Activated CD4-positive, alpha-beta memory T cell treated with anti-CD3 and anti-CD28 coated beads for 36 hours (primary cell): ENCODE measurements at places on chromosomes 5 and 9. TPM values are rescaled to one million over a fixed set of nuclear protein-coding genes. Genes with fewer than 3 reads are reported as not detected.

DNA sequence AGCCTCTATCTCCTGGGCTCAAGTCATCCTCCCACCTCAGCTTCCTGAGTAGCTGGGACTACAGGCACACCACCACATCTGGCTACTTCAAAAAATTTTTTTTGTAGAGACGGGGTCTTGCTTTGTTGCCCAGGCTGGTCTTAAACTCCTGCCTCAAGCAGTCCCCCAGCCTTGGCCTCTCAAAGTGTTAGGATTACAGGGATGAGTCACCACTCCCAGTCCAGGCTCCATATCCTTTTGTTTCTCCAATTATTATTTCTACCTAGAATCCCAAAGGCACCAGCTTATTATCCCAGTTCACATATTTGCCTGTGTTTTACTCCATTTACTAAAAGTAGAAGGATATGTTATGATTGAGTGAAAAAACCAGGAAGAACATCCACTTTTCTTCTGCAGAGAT lies 84.9 kb downstream of the TEK start:
- H3K36me3 ChIP-seq = no peaks in the 10 kb centered on the region
- H3K4me3 ChIP-seq = no peak overlapping the region
- H3K27ac ChIP-seq = no peak overlapping the region
- no peaks in the 10 kb centered on the region for H3K27me3 ChIP-seq
- no peak for DNase-seq

DNA sequence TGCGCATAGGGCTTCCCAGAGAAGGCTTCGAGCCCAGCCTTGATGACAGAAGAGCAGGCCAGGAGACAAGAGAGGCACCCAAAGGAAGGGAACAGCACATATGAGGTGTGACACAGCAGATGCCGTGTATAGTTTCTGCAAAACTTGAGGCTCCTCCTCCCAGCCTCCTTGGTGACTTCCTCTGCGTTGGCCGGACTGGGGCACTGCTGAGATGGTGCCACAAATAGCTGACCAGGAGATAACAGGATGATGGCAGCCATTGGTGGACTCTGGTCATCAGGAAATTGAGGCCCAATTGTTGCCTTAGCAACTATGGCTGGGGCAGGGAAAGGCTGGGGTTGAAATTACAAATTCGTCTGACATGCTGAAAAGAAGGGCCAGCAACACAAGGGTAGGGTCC lies 4.8 kb upstream of the ZNF79 start:
- no peak for DNase-seq
- H3K27me3 ChIP-seq = peaks cover 17% of the 10 kb centered on the region
- H3K36me3 ChIP-seq = peaks cover 2% of the 10 kb centered on the region
- H3K4me1 ChIP-seq = peaks cover 11% of the 10 kb centered on the region

Gene CTSL
- total RNA-seq = 33.7 TPM

GRCh38 chr5:150542933-150543445 lies 35.1 kb downstream of the NDST1 start:
- no peaks in the 10 kb centered on the region for H3K36me3 ChIP-seq
- H3K27me3 ChIP-seq = no peaks in the 10 kb centered on the region
- DNase-seq = no peak
- no peak overlapping the region for H3K27ac ChIP-seq

GRCh38 chr5:65970481-65971367 lies 44.3 kb downstream of the ERBIN start:
- no peak for DNase-seq
- H3K4me1 ChIP-seq = peaks cover 54% of the 10 kb centered on the region
- H3K27me3 ChIP-seq = no peaks in the 10 kb centered on the region
- H3K36me3 ChIP-seq = peaks cover 5% of the 10 kb centered on the region
- H3K27ac ChIP-seq = peak overlapping the region; percentile 55

DNA sequence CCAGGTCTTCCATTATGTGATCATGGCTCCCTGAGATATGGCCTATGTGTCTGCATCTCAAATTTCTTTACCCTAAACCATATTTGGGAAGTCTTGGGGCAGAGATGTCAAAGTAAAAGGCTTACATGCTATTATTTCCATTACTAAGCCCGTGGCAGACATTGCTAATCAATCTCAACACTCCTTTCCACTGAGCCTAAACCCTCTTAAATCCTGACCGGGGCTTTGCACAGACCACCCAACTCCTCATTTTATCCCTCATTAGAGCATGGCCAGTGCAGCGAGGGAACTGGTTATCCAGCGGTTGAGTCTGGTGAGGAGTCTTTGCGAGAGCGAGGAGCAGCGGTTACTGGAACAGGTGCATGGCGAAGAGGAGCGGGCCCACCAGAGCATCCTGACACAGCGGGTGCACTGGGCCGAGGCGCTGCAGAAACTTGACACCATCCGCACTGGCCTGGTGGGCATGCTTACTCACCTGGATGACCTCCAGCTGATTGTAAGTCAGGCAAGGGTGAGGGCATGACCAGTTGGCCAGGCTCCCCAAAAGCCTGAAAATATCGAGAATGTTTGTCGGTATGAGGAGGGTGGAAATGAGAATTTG lies 11.0 kb downstream of the BSPRY start:
- H3K4me3 ChIP-seq = no peak overlapping the region
- peaks cover 6% of the 10 kb centered on the region for H3K27me3 ChIP-seq
- H3K27ac ChIP-seq = no peak overlapping the region

Gene ACOT12
- total RNA-seq = not detected

DNA sequence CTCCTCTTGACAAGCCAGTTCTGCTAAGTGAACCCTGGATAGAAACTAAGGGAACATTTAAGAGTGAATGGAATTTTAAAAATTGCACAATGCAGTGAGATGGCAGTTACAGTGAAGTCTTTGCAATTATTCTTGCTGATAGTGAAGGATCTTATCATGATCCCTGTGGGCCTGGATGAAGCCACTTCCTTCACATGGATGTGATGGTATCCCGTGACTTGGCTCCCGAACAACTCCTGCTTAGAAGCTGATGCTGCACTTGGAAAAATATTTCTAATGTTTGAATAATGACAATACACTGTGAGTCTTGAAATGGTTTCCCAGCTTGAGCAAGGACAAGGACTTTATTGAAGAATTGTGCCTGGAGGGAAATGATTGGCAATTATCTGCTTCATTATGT lies 49.2 kb upstream of the NTRK2 start:
- H3K4me3 ChIP-seq = no peak overlapping the region
- H3K27ac ChIP-seq = no peak overlapping the region
- H3K27me3 ChIP-seq = no peaks in the 10 kb centered on the region
- DNase-seq = no peak
- H3K4me1 ChIP-seq = no peaks in the 10 kb centered on the region

DNA sequence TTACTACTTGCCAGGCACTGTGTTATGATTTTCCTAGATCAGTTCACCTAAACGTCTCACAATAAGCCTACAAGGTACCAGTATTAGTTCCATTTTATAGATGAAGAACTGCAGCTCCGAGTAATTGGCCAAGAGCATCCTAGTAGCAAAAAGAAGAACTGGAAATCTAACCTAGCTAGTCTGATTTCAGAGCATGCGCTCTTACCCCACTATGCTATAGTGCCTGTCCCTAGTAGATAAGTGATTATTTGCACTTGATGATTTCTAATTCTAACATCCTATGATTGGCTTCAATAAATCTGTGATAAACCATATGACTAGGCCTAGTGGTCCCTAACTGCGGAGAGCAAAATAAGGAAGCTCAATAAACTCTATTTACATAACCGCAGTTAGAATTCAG lies 7.1 kb upstream of the PLAC8L1 start:
- no peak overlapping the region for H3K4me3 ChIP-seq
- H3K27me3 ChIP-seq = no peaks in the 10 kb centered on the region
- DNase-seq = no peak
- no peak overlapping the region for H3K27ac ChIP-seq
- H3K4me1 ChIP-seq = no peaks in the 10 kb centered on the region
- peaks cover 18% of the 10 kb centered on the region for H3K36me3 ChIP-seq

GRCh38 chr5:153718713-153719112 lies 228.2 kb downstream of the GRIA1 start:
- DNase-seq = no peak
- no peak overlapping the region for H3K4me3 ChIP-seq
- no peaks in the 10 kb centered on the region for H3K4me1 ChIP-seq
- no peaks in the 10 kb centered on the region for H3K27me3 ChIP-seq

GRCh38 chr5:141382469-141383294 lies at the start of gene PCDHGA7:
TSS of gene PCDHGA7 (plus strand) at chr5:141382742. CDS start at chr5:141382900, 158 bp downstream.
- H3K27me3 ChIP-seq = peaks cover 55% of the 10 kb centered on the region
- no peaks in the 10 kb centered on the region for H3K4me1 ChIP-seq
- H3K27ac ChIP-seq = no peak within 1 kb of the TSS
- H3K36me3 ChIP-seq = peaks cover 11% of the 10 kb centered on the region
- DNase-seq = no peak

DNA sequence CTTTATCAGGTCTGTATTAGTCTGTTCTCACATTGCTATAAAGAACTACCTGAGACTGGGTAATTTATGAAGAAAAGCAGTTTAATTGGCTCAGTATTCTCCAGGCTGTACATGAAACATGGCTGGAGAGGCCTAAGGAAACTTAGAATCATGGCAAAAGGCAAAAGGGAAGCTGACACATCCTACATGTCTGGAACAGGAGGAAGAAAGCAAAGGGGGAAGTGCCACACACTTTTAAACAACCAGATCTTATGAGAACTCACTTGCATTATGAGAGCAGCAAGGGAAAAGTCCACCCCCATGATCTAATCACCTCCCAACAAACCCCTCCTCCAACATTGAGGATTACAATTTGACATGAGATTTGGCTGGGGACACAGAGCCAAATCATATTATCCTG lies 132.1 kb downstream of the PCSK1 start:
- H3K4me1 ChIP-seq = no peaks in the 10 kb centered on the region
- DNase-seq = no peak

Gene FBP2
- total RNA-seq = not detected

Gene BHMT2
- not detected for total RNA-seq

DNA sequence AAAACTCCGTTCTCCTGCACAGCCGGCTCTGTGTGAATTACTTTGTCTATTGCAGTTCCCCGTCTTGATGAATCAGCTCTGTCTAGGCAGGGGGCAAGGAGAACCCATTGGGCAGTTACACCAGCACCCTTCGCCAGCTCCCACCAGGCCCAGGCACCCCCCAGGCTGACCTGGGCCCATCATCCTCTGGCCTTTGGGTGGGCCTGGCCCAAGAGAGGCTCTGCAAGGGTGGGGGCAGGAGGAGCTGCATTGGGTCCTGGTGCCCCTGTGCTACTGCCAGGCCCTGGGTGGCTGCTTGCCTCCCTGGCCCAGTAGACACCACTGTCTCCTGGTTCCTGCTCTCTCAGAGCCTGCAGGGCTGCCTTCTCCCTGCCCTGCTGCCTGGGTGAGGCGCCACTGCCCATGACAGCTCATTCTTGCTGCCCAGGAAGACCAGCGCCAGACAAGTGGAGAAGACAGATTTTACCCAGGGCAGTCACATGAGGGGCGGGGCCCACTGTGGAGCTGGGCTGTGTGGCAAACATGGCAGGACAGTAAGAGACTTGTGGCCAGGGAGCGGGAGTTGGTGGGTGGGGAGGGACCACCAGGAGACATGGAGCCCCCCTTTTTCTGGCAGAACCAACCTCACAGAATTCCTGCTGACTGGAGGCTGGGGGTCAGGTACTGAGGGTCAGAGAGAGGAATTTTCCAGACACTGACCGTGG lies 67.2 kb downstream of the MRPL36 start:
- H3K4me1 ChIP-seq = no peaks in the 10 kb centered on the region
- no peaks in the 10 kb centered on the region for H3K36me3 ChIP-seq
- no peak overlapping the region for H3K27ac ChIP-seq
- H3K4me3 ChIP-seq = no peak overlapping the region

DNA sequence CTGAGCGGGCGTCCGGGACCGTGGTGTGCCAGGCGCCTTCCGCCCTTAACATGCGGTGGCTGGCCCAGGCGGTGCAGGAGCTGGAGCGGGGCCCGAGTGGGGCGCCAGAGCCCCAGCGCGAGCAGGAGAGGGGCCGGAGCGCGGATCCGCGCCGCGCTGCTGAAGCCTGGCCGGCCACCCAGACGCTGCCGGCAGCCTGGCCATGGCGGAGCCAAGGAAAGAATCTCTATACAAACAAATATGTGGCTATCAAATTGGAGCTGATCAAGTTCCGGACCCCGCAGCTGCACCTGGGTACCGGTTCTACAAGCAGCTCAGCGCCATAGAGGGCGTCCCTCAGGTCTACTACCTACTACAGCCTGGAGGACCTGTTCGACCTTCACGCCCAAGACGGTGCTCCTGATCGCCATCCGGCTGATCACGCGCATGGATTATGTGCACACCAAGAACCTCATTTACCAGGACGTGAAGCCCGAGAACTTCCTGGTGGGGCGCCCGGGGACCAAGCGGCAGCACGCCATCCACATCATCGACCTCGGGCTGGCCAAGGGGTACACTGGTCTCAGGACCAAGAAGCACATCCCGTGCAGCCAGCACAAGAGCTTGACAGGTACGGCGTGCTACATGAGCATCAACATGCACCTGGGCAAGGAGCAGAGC lies 55.8 kb downstream of the JAK2 start:
- no peak overlapping the region for H3K4me3 ChIP-seq
- no peaks in the 10 kb centered on the region for H3K27me3 ChIP-seq
- no peaks in the 10 kb centered on the region for H3K4me1 ChIP-seq
- H3K27ac ChIP-seq = no peak overlapping the region
- H3K36me3 ChIP-seq = peaks cover 51% of the 10 kb centered on the region

- no peaks in the 10 kb centered on the region for H3K27me3 ChIP-seq
- no peak for DNase-seq
- no peak overlapping the region for H3K27ac ChIP-seq
- H3K4me3 ChIP-seq = no peak overlapping the region
- no peaks in the 10 kb centered on the region for H3K4me1 ChIP-seq
- H3K36me3 ChIP-seq = no peaks in the 10 kb centered on the region
Observed at GRCh38 chr5:163993126-163993525, 487.7 kb downstream of the MAT2B start.

DNA sequence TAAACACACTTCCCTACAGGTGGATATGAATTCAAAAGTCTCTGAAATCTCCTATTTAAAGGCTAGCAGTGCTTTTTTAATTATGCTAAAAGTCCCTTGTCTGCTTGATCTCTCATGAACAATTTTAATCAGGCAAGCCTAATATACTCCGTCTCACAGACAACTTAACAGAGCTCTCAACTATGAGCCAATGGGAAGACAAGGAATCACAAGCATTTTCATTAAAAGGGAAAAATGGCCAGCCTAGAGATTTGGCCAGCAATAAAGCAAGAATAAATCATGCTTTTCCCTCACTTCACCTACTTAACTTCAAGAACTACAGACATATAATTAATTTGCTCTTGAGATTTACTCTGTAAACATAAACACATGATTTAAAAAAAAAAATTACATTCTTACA lies 78.0 kb downstream of the RFX3 start:
- peaks cover 3% of the 10 kb centered on the region for H3K36me3 ChIP-seq
- H3K4me1 ChIP-seq = no peaks in the 10 kb centered on the region
- H3K4me3 ChIP-seq = no peak overlapping the region
- H3K27ac ChIP-seq = no peak overlapping the region
- H3K27me3 ChIP-seq = no peaks in the 10 kb centered on the region
- no peak for DNase-seq

DNA sequence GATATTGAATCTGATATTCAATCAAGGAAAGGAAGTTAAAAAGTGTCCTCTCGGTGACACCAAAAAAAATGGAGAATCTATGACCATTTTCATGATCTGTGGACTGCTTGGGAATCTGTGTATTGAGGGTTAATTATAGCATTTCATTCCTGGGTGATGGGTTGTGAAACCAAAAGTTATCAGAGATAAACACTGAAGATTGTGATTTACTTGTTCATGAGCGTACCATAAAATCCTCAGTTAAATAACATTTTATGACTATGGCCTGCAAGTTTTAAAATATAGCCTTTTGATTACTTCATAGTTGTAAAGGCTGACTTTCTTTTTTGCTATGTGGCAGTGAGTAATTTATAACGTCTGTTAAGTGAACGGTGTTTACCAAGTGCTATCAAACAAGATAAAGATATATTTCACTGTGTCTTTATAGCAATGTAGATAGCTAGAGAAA lies 267.9 kb upstream of the SEMA6A start:
- no peak overlapping the region for H3K4me3 ChIP-seq
- no peak overlapping the region for H3K27ac ChIP-seq
- no peaks in the 10 kb centered on the region for H3K4me1 ChIP-seq
- no peaks in the 10 kb centered on the region for H3K36me3 ChIP-seq
- H3K27me3 ChIP-seq = no peaks in the 10 kb centered on the region
- DNase-seq = no peak
